Nasal cavity respiratory epithelium epithelial cell of viscerocranial mucosa (primary cell): ENCODE measurements at places on chromosomes 7 and 10. TPM values are rescaled to one million over a fixed set of nuclear protein-coding genes. Genes with fewer than 3 reads are reported as not detected.

Gene FXYD4
- total RNA-seq, result not detected in 2 replicates

Gene TBX20
- total RNA-seq, result under 0.01 TPM in 1 of 2 replicates, not detected in the other

Gene SLC29A4
- 12.3 and 21.2 TPM in 2 replicates for total RNA-seq

Gene CYP2C9
- 0.71 TPM in 1 of 2 replicates, not detected in the other for total RNA-seq

Gene RHOBTB1
- 5.1 and 9.2 TPM in 2 replicates for total RNA-seq

Gene PRLHR
- not detected in 2 replicates for total RNA-seq

Gene DGKB
- 0.21 TPM in 1 of 2 replicates, not detected in the other for total RNA-seq

Gene SAMD9L
- total RNA-seq, result 0.34 and 5.3 TPM in 2 replicates

Gene ITGB8
- 7.9 and 80.3 TPM in 2 replicates for total RNA-seq

Gene PRRT4
- total RNA-seq, result 0.21 and 0.68 TPM in 2 replicates

Gene KAZALD1
- total RNA-seq, result 0.78 and 2.4 TPM in 2 replicates

Gene SUN3
- total RNA-seq, result 1.4 TPM in 1 of 2 replicates, not detected in the other

Gene GPC2
- total RNA-seq, result 1.4 and 2.1 TPM in 2 replicates

Gene MYL10
- total RNA-seq, result not detected in 2 replicates

Gene WDFY4
- under 0.01 TPM in 1 of 2 replicates, not detected in the other for total RNA-seq

Gene SYT15B
- not detected in 2 replicates for total RNA-seq
